Stimulated activated CD8-positive, alpha-beta memory T cell treated with anti-CD3 and anti-CD28 coated beads, Interleukin-15, amount 100 ng/mL, for 4 hours (primary cell): ENCODE measurements at places on chromosomes 1 and 21.

GRCh38 chr21:38619992-38620479 lies 121.8 kb upstream of the ERG start:
- DNase-seq: no peak

DNA sequence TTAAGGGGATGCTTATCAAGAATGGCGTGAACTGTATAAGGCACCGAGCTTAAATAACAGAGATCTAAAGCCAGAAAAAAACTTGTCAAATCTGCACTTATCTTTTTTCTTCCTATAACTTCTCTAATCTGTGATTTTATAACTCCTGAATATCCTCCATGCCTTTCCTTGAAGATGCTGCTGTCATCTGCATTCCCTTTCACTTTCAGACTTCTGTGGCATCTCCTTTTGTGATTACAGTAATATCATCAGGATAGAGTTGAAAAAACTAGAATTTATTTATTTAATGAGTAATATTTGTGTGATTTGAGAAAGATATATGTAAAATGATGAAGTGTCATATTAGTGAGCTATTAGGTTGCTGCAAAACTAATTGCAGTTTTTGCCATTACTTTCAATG lies 357.8 kb upstream of the PTBP2 start:
- DNase-seq: no peak

DNA sequence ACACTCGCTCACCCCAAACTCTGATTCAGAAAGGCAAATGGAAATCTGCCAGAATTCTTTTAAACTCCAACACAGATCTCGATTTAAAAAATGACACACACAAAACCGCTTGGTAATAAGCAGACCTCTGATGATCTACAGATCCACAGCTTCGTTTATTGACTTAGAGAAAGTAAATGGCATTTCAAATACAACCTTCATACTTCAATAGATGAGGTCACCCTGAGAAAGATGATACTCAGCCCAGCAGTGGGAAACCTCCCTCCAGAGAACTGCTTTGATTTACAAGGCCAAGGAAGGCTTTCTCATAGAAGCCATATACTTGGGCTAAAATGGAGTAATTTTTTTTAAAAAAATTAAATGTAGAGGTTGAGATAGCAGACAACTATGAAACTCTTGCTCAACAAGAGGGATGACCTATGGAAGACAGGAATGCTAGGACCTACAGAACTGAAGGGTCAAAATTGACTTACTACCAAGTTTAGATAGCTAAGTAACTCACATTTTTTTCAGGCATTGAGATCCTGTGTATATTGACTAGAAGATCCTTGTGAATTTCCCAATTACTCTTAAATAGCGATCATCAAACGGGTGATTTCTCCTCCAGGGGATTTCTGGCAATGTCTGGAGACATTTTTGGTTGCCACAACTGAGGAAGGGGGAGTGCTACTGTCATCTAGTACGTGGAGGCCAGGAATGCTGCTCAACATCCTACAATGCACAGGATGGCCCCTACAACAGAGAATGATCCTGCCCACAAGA lies 143.9 kb downstream of the CLIC6 start:
- no peak for DNase-seq

GRCh38 chr1:200998323-200998722 lies 25.2 kb downstream of the KIF21B start:
- no peak for DNase-seq

DNA sequence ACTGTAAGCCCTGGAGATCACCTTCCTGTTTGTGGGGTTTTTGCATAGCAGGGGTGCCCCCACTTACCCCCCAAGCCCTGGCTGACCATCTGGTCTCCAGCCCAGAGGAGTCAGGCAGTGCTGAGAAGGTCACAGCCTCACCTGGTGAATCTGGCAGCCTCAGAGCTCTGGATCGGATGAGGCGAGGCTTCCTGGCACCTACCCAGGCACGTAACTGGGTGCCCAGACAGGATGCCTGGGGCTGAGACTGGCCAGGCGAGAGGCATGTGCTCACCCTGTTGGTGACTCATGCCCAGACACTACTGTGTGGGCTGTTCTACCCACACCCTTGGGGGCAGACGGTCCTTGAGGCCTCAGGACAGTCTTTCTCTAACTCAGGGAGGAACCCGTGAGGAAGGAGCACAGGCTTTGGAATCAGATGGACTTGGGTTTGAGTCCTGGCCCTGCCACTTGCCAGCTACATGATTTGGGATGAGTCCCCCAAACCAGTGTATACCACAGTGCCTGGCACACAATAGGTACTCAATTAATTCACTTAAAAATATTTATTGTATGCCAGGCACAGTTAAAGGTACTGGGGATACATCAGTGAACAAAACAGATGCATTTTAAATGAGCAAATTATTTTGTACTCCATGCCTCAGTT lies 15.1 kb upstream of the PADI3 start:
- no peak for DNase-seq

DNA sequence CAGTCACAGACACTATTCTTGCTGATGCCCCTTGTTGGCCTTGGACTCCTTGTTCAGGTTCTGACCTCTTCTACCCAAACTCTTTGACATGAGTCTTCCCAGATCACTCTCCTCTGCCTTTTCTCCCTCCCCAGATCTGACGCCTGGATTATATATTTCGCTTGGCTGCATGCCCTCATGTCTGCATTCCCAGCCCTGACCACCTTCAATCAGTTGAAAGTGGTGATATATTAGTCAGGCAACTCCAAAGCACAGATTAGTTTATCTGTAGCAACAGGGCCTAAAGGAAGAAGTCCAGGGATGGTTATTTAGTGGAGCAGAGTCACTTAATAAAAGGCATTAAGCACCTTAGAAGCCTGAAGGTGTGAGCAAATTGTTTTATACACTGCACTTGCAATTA lies 110.0 kb upstream of the GUCA2B start:
- DNase-seq: no peak

- DNase-seq: no peak
Measured at GRCh38 chr1:109499661-109500536, 6.0 kb downstream of the CYB561D1 start.

DNA sequence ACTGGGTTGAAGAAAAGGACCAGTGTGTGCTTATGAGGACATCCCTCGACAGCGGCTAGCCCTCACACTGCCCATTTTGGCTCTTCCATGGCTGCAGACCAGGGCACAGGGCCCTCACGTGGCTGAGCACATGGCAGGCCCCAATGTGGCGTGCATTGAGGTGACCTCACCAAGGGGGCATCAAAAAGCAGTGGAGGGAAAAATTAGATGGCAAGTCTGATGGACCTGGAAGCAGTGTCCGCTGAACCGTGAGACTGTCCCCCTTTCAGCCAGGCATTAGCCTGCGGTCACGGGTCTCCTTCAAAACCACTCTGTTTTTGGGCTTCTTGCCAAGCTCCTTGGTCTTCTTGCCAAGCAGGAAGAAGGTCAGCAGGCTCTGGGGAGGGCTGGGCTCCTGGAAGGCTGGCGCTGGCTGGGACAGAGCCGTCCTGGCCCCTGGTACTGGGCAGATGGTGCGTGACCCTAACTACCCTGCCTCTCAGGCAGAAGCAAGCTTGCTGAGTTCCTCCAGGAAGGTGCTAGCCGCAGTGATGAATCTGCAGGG lies 30.8 kb downstream of the TRIM67 start:
- no peak for DNase-seq

- no peak for DNase-seq
Measured at GRCh38 chr1:234584926-234585325, 25.1 kb downstream of the IRF2BP2 start.

DNA sequence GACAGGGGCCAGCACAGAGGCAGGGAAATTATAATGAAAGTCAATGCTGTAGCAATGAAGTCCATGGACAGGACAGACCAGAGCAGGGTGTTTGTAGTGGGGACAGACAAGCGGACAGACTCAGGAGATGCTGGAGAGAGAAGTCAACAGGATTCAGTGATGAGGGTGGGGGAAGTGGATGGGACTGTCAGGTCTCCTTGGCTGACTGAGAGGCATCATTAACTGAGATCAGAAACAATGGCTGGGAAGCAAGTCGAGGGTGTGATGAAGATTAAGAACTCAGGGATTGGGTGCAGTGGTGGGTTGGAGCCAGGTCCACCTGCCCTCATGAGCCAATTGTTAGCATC lies 25.5 kb downstream of the CD58 start:
- no peak for DNase-seq

- no peak for DNase-seq
Measured at GRCh38 chr1:197302775-197303174, 34.7 kb downstream of the CRB1 start.

DNA sequence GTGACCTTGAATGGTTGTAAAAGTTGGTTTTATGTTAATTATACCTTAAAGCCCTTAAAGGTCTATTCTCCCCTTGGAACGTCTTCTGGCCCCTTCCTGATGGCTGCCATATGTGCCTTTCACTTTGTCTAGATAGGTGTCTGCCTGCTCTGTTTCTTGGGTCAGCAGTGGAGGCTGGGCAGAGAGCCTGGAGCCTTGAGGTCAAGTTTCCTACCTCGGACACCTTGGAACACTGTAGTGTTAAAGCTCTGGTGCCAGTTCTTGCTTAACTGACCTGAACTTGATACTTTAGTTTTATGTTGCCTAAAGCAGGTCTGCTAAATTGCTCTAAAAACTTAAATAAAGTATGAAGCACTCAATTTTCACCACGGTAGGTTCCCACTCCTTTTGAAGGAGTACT lies 86.5 kb downstream of the CDC14A start:
- no peak for DNase-seq

GRCh38 chr1:159707472-159708260 lies 6.7 kb downstream of the CRP start:
- no peak for DNase-seq

- no peak for DNase-seq
Measured at GRCh38 chr21:36889401-36889800, 77.1 kb downstream of the HLCS start.

GRCh38 chr1:148264374-148265276 lies 112.5 kb upstream of the NBPF11 start:
- no peak for DNase-seq

GRCh38 chr1:113035086-113035485 lies 37.9 kb upstream of the LRIG2 start:
- no peak for DNase-seq

DNA sequence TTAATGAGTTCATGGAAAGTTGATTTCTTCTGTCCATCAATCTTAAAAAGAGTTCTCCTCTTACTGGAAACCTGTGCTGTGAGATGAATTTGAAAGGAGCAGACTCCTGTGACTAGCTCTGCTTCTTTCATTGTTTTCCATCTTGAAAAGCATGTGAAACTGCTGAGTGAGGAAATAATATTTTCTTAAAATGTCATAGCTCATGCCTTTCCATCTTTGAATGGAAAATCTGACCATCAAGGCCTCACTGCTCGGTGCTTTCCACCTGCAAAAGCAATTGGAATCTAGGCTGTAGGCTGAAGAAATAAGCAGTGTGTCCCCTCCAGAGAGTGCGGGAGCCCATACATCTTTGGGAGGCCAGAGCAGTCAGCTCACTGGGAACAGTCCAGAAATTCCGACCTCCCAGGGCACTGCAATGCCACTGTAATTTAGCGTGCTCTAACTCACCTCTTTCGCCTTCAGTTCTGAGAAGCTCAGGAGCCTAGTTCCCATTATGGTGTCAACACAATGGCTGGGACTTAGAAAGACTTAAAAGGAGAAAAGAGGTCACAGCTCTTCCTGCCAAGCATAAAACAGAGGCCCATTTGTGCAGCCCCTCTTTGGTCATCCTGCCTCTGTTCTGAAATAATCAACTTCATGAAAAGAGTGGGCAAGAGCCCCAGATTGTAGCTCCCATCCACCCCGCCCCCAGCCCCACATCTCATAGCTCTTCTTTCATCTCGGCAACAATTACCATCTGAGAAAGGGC lies 50.4 kb upstream of the F3 start:
- no peak for DNase-seq

DNA sequence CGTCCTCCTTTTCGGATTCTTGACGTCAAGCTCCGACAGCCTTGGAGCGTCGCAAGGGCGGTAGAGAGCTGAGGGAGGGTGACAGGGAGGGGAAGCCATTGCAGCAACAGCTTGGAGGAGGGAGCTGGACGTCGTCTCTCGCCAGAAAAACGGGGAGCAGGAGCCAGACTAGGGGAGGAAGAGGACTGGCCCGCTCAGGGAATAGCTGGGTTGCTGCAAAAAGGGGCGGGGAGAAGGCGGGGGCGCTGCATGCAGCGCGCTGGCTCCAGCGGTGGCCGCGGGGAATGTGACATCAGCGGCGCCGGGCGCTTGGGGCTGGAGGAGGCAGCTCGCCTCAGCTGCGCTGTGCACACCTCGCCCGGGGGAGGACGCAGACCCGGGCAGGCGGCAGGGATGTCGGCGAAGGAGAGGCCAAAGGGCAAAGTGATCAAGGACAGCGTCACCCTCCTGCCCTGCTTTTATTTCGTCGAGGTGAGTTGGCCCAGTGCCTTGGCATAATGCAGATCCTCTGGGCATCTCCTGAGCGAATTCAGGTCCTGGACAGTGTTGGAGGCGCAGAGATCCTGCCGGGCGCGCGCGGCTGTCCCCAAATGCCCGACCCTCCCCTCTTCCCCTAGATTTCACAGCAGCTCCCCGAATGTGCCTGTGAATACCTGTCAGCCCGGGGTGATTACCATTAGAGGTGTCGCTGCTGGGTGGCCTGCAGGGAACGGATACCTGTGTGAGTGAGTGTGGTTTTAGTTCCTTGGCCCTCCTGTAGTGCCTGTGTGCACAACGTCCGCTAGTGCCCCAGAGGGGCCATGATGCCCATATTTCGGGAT lies at the start of gene PLPPR4:
Gene PLPPR4 (plus strand): TSS at position 292 of the 821 bp plus-strand sequence. CDS start 102 bp downstream, at position 394.
- no peak for DNase-seq

DNA sequence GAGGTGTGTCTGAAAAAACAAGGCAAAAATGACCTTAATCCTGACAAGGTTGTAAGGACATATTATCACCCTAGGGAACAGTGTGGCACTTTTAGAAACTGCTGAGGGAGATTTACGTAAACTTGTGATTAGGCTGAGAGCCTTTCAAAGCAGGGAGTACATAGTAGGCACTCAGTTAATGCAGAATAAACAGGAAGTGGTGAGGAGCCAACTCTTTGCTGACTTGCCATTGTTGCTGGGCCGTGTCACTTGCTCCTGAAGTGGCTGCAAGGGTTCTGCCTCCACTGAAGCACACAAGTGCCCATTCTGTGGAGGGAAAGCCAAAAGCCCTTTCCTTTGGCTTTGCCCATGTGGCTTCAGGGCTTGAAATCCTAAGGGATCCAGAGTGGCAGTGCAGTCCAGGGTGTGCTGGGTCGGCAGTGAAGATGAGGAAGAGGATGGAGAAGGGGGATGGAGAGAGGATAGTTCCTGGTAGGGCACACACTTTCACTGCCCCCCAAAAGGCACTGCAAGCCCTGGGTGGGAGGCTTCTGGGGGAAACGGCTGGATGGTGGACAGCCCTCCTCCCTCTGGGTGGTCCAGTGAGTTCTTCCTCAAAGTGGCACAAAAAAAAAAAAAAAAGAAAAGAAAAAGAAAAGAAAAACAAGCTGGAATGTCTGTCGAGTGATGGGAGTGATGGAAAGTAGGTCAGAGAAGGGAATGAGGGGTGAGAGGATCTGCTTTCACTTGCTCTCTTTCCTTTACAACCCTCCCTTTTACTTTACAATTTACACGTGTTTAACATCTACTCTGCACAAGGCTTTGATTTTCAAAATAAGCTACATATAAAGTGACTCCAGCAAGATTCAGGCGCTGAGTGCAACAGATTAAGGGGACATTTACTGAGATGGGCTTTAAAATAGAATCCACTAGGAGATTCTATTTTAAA lies 13.7 kb upstream of the RHEX start:
- no peak for DNase-seq

GRCh38 chr1:113593550-113594297 lies 165.6 kb downstream of the PHTF1 start:
- no peak for DNase-seq

- DNase-seq: no peak
Measured at GRCh38 chr21:44489962-44490361, 34.7 kb downstream of the LRRC3 start.
